ENCODE measurements at places on chromosomes 3 and 15. TPM values are rescaled to one million over a fixed set of nuclear protein-coding genes. Genes with fewer than 3 reads are reported as not detected.

DNA sequence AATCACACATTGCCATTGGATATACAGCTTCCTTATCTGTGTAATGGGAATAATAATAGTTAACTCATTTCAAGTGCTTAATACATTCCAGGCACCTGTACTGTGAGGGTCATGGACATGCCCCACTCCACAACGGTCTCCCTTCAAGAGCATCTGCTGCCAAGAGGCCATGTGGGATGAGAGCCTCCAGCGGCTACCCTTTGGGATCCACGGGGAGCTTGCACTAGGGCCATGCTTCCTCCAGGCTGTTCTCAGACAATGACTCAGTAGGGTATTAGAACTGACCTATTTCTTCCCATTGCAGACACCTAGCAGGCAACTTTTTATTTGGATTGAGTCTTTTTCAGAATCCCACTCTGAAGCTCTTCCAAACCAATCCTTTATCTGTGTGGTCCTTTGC is 1078.9 kb downstream of the TUSC7 start:
- no peak for DNase-seq

FEZF2 gene
- not detected for total RNA-seq

ENTPD3 gene
- 0.26 TPM for total RNA-seq

- no peak for DNase-seq
These were observed 12.4 kb downstream of the GYG1 start for GRCh38 chr3:149003653-149004305.

GOLIM4 gene
- total RNA-seq, result 73.7 TPM

SI gene
- not detected for total RNA-seq

NMNAT3 gene
- total RNA-seq, result 17.0 TPM

DNA sequence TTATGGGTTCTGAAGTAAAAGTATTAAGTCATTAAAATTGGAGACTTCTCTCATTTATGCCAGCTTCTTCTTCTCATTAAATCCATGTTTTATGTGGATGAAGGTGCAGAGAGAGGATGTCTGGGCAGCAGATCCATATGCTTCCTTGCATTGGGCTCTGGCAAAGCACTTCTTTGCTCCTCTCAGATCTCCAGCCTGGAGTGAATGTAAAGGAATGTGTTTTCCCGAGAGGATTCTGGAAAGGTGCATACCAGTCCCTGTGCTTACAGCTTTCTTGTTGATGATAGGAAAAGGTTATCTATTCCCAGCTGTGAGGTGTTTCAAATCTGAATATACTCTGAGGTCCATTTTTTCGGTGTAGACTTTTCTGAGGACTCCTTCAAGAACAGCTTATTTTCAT is 79.9 kb upstream of the PEX5L start:
- DNase-seq, result no peak

FANCD2OS gene
- total RNA-seq, result not detected

GASK1A gene
- total RNA-seq, result 2.4 TPM

SNX4 gene
- total RNA-seq, result 15.8 TPM

- no peak for DNase-seq
These were observed 167.8 kb upstream of the CCDC54 start for GRCh38 chr3:107209302-107209990.

- no peak for DNase-seq
These were observed 272.5 kb downstream of the ABHD5 start for GRCh38 chr3:43963208-43963607.

PLSCR5 gene
- total RNA-seq, result not detected
